ENCODE measurements at places on chromosomes 12 and 14. TPM values are rescaled to one million over a fixed set of nuclear protein-coding genes. Genes with fewer than 3 reads are reported as not detected.

Gene HELB
- total RNA-seq = 1.8 TPM

Gene CLIP1
- 67.6 TPM for total RNA-seq

Gene KLHDC1
- total RNA-seq = 1.2 TPM

Gene DUSP16
- 5.7 TPM for total RNA-seq

Gene CLEC6A
- not detected for total RNA-seq

Gene DUSP6
- 43.0 TPM for total RNA-seq

Gene SIX4
- total RNA-seq = 16.8 TPM

DNA sequence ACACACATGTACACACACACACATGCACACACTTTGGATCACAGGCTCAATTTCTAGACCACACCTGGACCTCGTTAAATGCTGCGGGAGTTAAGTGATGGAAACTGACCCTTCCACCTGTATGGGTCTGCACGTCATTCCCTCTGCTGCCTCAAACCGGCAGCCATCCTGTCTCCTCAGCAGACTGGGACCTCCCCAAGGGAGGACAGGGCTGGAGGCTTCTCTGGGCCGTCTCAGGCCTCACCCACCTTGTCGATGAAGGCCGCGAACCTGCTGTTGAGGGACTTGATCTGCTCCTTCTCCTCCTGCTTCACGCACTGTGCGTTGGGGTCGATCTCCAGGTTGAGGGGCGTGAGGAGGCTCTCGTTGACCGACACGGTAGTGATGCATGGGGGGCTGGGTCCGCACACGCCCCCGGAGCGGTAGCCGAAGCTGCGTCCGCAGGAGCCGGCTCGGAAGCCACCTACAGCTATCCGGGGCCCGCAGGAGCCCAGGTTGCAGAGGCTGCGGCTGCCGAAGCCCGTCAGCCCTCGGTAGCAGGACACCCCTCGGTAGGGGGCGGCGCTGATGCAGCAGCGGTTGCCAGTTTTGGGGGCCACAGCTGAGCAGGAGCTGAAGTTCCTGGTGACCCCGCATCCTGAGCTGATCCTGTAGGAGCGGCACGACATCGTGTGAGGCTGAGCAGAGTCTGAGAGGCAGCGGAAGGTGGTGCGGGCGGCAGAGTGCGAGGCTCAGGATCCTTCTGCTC, at the start of gene KRT85:
Gene KRT85 (minus strand): TSS at position 744 of the 748 bp plus-strand sequence. CDS start 76 bp downstream, at position 668.
- DNase-seq = no peak

DNA sequence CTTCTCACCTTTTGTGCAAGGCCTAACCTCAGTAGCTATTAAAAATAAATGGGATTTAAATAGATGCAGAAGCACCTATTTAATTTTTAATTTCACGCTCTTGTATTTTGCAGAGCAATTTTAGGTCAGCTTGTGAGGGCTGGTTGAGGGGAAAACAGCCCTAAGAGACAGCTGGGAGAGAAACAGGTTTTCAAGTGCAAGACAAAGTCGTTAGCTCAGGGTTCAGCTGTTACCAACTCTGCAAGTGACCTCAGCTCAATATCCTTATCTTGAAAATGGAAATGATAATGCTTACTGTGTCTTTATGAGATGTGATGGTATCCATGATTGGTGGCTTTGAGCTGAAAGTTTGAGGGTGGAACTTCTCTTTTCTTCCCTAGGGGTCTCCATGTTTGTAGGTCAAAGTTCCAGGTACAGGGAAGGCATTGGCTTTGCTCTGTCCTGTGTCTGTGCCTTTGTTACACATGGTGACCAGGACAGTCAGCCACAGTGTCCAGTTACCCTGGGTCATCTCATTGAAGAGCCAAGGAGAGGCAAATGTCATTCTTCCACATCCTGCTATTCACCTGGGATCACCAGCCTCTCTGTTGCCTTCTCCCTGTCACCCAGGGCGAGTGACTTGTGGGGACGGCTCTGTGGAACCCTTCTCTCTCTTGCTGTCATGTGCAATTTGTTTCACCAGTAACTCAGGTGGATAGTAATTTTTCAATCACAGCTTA, 100.3 kb downstream of the SAMD4A start:
- no peak for DNase-seq

DNA sequence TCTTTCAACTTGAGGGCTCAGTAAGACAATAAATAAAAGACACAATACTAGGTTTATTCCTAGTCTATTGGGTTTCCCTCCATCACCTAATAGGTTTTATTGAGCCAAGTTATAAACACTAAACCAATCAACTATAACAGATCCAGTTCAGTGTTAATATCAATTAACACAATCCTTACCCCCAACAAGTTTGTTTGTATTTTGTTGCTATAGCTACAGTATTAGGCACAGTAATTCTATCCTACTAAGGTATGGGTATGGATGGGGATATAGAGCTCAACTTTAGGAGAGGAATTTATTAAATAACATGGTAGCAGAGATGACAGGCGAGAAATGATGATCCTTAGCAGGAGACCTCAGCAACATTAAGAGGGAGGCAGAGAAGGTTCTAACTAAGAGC, 13.3 kb downstream of the PPP4R3A start:
- DNase-seq = no peak

DNA sequence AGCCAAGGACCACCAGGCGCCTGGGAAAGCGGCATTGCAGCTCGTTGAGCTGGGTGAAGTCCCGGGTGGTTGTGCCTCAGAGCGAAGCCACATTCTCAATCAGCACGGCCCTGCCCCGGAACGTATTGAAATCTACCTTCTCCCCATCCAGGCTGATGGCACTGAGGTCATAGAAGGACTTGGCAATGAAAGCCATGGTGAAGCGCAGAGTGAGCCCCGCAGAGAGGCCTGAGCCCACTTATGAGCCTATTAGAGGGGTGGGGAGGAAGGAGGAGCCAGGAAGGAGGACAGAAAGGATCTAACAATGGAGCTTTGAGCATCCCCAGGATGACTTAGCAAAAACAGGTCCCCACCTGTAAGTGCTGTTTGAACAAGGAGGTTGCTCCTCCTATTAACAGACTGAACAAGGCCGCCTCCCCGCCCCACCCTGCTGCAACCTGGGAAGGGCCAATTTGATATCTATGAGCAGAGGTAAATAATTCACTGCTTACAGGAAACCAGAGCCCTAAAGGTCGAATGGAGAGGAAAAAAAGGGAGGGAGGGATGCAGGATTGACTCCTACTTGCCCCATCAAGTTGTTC, at the start of gene GPX2:
Gene GPX2 (minus strand): TSS at position 215 of the 581 bp plus-strand sequence. CDS start 19 bp downstream, at position 196.
- DNase-seq = no peak

GRCh38 chr14:24699052-24699451, 65.1 kb upstream of the GZMB start:
- no peak for DNase-seq

GRCh38 chr14:98682033-98682432, 590.0 kb downstream of the BCL11B start:
- no peak for DNase-seq

DNA sequence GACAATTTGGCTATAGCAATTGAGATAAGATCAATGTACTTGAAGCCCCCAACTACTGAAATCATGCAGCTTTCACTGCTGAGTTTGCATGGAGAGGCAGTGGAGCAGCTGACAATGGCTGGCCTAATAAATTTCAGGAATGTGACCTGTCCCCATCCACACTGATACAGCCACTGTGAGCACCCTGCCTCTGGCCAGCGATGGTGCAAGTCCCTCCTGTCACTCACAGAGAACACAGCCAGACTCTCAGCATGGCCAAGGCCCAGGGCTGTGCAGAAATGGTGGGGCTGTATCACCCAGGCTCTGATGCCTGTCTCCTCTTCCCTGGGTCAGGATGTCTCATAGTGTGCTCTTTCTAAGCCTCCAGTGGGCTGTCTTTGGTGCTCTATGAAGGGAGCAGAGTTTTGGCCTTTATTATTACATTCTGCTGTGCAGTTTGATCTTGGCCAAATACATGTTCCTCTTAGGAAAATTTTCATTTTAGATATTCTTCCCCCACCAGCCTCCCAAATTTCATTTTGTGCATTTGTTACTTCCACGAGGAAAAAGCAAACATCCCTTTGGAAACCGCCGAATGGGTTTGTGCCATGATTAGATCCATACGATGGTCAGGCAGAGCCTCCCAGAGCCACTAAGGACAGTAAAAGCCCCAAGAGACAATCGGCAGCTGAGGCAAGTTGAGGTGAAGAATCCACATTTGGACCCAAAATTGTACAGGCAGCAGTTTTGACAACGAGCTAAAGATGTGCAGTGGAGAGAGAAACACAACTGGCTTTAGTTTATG, 85.1 kb upstream of the WSCD2 start:
- no peak for DNase-seq

- DNase-seq = no peak
Measured at GRCh38 chr12:38153737-38154061, 162.9 kb upstream of the ALG10B start.

DNA sequence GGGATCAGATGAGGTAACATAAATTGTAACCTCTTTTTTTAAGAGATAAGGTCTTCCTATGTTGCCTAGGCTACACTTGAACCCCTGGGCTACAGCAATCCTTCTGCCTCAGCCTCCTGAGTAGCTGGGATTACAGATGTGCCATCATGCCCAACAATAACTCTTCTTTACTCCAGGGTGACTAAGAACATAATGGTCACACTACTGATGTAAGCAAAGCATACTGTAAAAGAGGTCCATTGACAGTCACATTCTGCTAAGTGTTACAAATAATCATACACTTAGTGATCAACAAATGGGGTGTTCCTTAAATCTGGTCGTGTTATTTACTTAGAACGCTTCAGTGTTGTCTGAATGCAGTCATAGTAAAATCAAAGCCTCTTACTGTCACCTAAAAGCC, 68.9 kb downstream of the EPS8 start:
- no peak for DNase-seq

DNA sequence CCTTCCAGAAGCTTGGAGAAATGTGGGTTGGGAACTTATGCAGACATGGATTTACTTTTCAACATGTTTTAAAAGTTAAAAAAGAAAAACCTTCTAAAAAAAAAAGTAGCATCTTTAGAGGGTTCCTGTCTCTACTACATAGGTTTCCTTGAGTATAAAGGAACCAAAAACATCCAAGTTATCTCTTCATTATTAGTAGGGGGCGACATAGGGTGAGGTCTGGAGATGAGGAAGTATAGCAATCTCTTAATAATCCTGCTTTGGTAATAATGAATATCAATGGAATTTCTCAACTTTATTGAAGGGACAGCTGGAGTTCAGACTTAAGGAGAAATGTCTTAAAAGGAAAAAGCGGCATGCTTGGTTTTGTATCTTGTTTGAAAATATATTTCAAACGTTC, 6.5 kb upstream of the PLXNC1 start:
- DNase-seq = no peak

GRCh38 chr14:85198001-85198400, 331.9 kb upstream of the FLRT2 start:
- DNase-seq = no peak

GRCh38 chr12:52438305-52439301, 4.4 kb upstream of the KRT75 start:
- DNase-seq = no peak

GRCh38 chr14:53016919-53017318, 66.1 kb upstream of the FERMT2 start:
- no peak for DNase-seq
